ENCODE measurements at places on chromosomes 6 and 20. TPM values are rescaled to one million over a fixed set of nuclear protein-coding genes. Genes with fewer than 3 reads are reported as not detected.

DNA sequence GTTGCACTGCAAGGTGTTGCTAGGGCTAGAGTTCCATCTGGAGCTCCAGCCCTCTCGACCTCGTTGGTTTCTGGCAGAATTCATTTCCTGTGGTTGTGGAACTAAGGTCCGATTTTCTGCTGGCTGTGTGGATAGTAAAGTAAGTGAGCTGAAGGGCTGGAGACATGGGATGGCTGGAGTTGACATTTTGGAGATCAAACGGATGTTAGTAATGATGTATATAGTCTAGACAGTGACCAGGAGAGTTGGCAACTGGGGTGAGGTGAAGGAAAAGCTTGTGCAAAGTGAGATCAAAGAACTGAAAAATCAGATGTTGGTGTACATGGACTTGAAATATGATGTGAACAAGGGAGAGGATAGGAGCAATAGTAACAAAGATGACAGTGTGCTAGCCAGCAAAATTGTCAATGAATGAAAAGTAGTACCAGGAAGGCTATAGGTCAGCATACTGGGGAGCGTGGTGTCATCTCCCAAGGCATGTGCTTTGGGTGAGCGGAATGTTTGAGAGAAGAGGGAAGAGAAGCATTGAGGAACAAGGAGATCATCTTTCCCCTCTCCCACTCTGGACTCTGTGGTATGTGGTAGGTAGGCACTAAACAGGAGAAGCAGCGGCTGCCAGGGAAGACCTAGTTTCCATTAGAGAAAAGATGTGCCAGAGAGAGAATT lies 7.8 kb downstream of the QRSL1 start:
- DNase-seq, result no peak

- DNase-seq, result no peak
These were observed 138.3 kb downstream of the MTFR2 start for GRCh38 chr6:136111831-136112230.

DNA sequence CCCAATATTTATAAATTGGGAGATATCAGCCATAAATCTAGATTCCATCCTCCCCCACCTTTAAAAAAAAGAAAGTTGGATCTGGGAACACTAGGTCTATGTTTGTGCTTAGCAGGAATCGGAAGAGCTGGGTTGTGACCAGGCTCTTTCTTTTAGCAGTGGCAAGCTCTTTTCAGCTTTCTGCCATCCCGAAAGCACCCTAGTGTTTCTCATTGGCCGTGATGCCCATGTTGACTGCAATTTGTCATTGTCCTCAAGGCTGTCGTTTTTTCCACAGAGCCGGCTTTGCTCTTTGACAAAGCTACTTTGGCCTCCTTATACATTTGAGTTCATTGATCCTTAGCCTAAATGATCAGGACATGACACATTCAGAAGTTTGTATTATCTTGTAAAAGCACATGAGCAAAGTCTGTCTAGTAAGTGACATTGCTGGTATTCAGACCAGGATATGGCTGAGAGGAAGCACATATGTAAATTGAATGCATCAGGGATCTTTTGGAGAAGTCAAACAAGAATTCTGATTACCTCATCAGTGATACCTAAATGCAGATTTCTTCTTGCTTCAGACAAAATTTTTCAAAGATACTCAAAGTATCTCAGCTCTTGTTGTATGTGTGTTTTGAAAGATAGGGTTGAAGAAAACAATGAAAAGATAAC lies 50.1 kb downstream of the CARMIL1 start:
- no peak for DNase-seq

GRCh38 chr20:10591946-10592521 lies 81.8 kb downstream of the JAG1 start:
- DNase-seq, result no peak

- no peak for DNase-seq
These were observed 181.8 kb upstream of the RALGAPA2 start for GRCh38 chr20:20894280-20894679.

DNA sequence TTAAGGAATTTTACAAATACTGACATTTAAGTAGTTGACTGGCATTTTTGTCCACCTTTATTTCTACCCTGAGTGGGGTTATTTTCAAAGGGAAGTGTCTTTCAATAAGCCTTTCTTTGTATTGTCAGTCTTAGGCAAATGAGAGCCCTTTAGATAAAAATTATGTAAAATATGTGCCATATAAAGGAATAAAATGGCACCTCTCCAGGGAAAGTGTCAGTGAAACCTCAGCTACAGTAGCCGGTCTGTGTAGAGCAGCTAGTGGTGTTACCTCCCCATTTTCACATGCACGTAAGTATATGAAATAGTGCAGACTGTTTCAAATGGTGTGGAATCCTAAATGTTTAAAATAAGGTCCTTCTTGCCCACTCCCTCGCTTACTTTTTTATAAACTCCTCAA lies 5.0 kb downstream of the FAM217B start:
- DNase-seq, result no peak

- DNase-seq, result peak; percentile 14
These were observed 473.9 kb downstream of the PKHD1 start for GRCh38 chr6:51613558-51613957.

GRCh38 chr6:11011787-11012234 lies 32.3 kb downstream of the ELOVL2 start:
- no peak for DNase-seq

GRCh38 chr6:111551521-111552231 lies 54.0 kb downstream of the TRAF3IP2 start:
- no peak for DNase-seq

The AKAP12 gene
- 226 TPM for total RNA-seq

The FKBP1C gene
- 0.21 TPM for total RNA-seq

The FAM83D gene
- total RNA-seq, result 11.4 TPM

Data from urinary bladder (tissue), 4 donors.